HT1080 (cell line): ENCODE measurements at places on chromosomes 5 and 9.

DNA sequence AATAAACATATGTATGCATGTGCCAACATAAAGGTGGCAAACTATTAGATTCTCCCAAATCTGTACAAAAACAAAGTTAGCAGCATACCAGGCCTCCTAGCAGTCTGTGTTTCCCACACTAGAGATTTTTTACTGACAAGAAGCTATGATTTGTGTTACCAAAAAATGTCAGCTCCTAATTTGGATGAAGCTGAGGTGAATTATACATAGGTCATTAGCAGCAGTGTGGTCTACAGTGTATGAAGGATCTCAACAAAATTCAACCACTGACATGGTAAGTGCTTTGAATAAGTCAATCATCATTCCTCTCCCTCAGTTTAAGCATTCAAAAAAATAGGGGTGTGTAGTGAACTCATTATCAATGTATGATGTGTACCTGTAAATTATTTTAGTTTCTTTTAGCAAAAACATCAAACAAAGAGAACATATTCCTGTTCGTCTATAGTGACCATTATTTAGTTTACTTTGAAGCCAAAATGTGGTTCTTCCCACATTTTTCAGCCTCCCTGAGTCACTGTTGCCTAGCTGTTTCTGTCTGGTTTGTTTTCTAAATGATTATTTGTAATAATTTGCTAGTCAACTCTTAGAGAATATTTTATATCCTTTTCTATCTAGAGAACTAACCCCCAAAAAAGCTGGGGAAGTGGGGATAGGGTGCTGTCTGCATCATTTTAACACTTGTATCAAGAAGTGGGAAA lies 52.1 kb upstream of the RGMB start:
- DNase-seq = no peak

- DNase-seq = peak; percentile 67
These were observed 534 bp downstream of the ERP44 start for GRCh38 chr9:100098046-100098886.

- no peak for DNase-seq
These were observed 34.8 kb downstream of the RAI14 start for GRCh38 chr5:34690898-34691297.

DNA sequence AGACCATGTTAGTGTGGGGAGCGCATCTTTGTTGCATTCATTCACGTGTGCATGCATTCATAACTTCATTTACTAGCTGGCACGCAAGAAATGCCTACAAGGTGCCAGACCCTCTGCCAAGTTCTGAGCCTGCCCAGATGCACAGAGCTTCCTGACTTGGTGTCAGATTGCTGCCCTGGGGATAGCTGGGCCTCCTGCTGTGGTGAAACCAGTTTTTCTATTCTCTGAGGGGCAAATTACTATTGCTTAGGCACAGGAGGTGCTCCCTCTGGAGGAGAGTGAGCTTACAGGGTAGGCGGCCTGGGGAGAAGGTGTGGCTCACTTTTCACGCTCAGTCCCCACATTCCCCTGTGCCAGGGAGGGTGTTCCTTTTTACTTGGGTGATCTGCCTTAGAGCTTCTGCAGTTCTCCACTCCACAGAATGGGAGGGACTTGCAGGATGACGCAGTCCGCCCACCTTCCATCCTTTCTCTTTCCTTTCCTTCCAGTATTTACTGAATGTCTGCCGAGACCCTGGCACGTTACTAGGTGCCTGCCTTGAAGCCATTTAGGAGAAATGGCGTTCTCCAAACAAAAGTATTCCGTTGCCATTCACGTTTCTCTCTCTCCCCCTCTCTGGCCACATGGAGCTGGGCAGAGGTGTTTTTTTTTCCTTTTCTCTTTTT lies 27.9 kb upstream of the CTNNA1 start:
- peak; percentile 55 for DNase-seq

DNA sequence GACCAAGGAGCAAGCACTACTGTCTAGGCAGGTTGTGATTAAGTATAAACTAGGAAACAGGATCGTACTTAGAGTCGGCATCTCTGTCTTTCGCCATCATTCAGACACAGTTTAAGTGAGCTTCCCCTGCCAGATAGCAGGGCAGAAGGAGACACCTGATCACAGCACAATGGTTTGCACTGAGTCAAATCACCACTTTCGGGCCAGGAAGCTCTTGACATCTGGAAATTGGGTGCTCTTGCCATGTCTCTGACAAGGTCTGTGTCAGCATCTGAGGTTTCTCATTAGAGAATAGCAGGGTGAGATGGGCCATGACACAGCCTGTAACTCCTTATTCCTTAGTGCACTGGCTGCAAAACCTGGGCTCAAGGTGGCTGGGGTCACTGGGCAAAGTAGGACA lies 8.3 kb downstream of the ADRB2 start:
- DNase-seq = no peak

GRCh38 chr5:149953436-149954121 lies 7.0 kb upstream of the SLC26A2 start:
- no peak for DNase-seq

DNA sequence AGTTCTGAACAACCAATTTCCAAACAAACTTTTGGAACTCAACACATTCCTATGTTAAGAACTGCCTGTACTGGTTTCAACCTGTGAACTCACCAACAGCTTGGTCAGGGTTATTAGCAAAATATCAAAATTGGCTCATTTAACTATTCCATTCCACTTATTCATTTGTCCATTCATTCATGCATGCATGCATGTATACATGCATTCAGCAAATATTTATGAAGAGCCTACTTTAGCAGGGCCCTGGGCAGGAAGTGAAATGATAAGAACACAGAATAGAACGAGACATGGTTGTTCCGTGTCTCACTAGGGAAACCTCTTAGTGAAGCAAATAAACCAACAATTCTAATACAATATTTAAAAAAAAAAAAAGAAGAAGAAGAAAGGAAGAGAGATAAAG lies 107.4 kb downstream of the GLIS3 start:
- DNase-seq = no peak

GRCh38 chr9:121358751-121359150 lies 11.3 kb downstream of the STOM start:
- peak; percentile 24 for DNase-seq

DNA sequence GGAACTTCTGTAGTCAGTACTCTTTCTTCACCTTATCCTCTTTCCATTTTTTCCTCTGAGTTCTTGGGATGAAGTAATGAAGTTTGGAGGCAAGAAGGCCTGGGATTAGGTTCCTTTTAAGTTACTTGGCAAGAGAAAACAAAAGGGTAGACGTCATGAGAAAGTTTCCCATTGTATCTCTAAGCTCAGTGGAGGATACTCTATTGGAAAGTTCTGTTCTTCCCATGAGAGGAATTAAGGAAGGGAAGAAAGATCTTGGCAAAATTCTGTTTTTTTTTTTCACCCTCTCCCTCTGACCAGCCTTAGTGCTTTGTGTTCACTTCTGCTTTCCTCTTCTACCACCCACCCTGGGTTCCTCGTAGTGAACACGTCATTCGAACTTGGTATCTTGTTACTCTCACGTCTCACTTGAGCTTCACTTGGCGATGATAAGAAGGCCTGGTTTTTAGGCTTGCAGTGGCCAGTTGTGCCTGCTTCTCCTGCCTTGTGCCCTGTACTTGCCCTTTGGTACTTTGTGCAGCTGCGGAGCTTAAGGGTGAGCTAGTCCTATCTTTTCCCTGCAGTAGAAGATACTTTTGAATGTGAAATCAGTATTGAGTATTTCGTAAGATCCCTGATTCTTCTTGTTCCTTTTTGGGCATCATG lies 67.0 kb downstream of the ARHGAP26 start:
- no peak for DNase-seq

- DNase-seq = no peak
These were observed 26.2 kb upstream of the ZNF608 start for GRCh38 chr5:124772457-124773200.
